Stimulated activated CD8-positive, alpha-beta memory T cell treated with anti-CD3 and anti-CD28 coated beads, Interleukin-15, amount 100 ng/mL, for 1 hour (primary cell): ENCODE measurements at places on chromosomes 2 and 18.

- DNase-seq, result no peak
These were observed 8.9 kb downstream of the ZNF512 start for GRCh38 chr2:27591745-27592144.

DNA sequence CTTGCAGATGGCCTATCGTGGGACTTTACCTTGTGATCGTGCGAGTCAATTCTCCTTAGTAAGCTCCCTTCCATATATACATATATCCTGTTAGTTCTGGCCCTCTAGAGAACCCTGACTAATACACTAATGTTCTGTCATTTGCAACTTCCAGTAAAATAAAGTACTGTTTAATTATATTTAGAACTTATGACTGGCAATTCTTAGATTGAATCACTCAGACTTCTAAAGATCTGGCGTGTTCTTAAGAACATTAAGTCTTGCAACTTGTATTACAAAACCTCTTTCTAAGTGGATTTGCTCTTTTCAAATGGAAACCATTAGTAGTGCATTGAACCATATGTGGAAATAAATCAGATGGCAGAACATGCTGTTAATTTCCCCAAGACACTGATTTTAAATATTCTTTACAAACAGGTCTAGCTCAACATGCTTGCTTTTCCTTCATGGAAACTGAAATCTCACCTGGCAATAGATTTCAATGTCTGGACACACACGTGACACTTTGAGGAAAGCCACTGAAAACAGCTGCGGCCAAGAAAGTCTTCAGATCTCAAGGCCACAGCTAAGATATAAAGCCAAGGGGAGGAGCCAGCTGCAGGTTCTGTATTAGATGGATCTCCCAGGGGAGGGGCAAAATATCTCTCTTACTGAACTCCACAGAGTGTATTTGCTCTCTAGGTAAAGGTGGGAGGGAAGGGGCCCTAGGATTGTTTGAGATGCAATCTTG, 50.6 kb downstream of the PMAIP1 start:
- DNase-seq, result no peak

DNA sequence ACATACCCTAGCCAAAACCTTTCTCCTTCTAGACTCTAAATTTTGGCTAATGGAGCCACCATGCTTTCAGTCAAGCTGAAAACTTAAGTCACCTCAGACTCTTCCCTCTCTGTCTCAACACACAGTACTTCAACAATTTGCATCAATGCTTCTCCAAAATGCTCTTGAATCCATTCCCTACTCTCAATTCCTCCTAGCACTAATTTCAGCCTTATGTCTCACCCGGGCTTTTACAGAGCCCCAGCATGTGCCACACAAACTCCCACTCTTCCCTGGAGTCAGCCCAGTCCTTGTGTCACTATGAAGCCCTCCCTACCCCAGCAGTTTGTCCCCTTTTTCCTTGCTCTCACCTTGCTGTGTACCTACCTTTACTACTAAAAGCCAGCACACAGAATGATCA, 38.7 kb downstream of the AAK1 start:
- no peak for DNase-seq

GRCh38 chr2:5472673-5473072, 219.5 kb upstream of the SOX11 start:
- no peak for DNase-seq

GRCh38 chr2:102261467-102262135, 49.8 kb upstream of the IL1RL1 start:
- DNase-seq, result no peak

- no peak for DNase-seq
These were observed 53.8 kb upstream of the ASB18 start for GRCh38 chr2:236317938-236318396.

DNA sequence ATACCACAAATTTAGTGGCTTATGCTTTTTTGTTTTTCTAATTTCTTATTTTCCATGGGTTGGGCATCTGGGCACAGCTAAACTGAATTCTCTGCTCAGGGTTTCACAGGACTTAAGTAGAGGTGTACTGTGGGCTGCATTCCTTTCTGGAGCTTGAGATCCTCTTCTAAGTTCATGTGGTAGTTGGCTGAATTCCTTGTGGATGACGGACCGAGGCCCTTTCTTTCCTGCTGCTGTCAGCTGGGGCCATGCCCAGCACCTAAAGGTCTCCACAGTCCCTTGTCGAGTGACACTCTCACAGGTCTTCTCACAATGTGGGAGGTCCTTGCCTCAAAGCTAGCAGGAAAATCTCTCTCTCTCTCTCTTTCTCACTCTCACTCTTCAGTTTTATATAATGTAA, 433.5 kb upstream of the LRATD1 start:
- DNase-seq, result no peak

GRCh38 chr18:63105636-63106316, 213.8 kb downstream of the BCL2 start:
- DNase-seq, result no peak

- no peak for DNase-seq
These were observed 123.9 kb downstream of the MAP2 start for GRCh38 chr2:209547726-209548125.

- no peak for DNase-seq
These were observed 81.7 kb downstream of the FEZ2 start for GRCh38 chr2:36516136-36516870.

DNA sequence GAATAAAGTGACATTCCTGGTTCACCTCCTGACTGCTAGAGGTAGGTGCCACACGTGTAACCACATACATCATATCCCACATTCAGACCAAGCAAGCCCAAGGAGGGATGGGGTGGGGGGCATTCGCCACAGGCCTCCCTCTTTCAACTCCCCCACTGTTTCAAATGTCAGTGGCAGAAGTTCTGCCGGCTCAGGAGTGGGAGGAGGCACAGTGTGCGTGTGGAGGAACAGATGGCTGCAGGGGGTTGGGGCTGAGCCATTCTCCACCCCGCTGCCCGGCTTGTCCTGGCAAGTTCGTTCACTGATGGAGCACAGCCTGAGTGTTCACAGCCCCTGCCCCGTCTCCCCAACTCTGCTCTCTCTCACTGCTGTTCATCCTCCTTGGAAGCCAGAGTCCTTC, 75.4 kb upstream of the TANC1 start:
- DNase-seq, result no peak
